ENCODE measurements at places on chromosomes 11 and 22.

DNA sequence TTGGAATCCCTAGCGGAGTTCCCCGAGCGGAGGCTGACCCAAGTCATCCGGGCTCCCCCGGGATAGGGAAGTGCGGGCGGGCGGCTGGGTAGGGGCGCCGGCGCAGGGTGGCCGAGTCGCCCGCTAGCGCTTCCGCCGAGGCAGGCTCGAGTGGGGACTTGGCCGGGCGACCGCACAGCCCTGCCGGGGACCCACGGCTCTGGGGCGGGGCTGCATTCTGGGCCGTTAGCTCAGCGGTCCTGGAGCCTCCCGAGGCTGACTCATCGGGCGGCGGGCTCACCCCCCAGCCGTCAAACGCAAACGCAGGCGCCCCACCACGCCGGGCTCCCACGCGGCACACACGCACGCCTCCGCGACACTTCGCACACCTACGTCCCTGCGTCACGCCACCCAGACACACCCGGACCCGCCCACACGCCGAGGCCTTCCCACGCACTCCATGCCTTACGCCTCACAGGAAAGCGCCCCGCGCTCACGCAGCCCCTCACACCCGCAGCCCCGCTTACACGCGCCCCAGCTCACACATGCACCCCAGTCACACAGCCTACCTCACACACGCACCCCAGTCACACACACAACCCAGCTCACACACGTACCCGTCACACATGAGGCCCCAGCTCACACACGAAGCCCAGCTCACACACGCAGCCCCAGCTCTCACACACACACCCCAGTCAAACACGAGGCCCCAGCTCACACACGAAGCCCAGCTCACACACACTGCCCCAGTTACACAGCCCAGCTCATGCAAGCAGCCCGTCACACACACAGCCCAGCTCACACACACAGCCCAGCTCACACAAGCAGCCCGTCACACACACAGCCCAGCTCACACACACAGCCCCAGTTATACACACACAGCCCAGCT lies 1.2 kb downstream of the PHLDB1 start:
- peak; percentile 52 for DNase-seq

- DNase-seq: no peak
Observed at GRCh38 chr11:105933695-105934094, 88.3 kb downstream of the MSANTD4 start.

GRCh38 chr22:44042249-44043218 lies 18.4 kb downstream of the PARVB start:
- no peak for DNase-seq

GRCh38 chr11:105611572-105612441 lies 1.9 kb downstream of the GRIA4 start:
- DNase-seq: no peak

- no peak for DNase-seq
Observed at GRCh38 chr22:49243965-49244364, 583.7 kb downstream of the BRD1 start.

- no peak for DNase-seq
Observed at GRCh38 chr22:25919452-25919851, 177.5 kb downstream of the MYO18B start.

DNA sequence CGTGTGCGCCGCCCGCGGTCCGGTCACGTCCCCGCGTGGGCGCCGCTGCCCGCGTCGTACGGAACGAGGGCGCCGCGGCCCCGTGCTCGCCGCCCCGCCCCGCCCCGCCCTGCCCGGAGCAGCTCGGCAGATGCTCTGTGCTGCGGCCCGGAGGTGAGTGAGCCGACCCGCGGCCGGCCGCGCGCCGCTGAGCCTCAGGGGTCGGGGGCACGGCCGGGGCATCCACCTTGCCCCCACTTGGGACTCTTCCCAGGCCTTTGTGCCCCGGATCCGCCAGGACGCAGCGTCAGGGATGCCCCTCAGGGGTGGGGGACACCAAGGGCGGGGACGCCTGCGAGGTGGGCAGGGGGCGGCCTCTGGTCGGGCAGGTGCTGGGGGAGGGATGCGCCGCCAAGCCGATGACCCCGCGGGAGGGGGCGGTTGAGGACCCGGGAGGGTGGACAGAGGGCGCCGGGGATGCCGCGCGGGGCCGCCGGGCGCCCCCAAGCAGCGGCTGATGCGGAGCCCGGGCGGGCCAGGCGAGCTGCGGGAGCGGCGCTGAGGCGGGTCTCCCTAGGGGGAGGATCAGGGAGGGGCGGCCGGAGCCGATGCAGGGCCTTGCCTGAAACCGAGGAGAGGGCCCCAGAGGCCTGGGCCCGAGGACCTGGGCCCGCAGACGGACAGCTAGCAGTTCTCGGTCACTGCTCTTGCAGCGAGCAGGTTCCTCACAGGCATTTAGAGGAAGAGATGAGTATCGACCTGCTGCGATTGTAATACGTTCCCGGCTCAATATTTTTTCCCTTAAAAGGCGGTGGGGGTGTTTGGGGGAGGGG lies at the start of gene GNAZ:
TSS of gene GNAZ (plus strand) at position 102 of the 812 bp plus-strand sequence. CDS start 25,177 bp downstream, outside the sequence.
- no peak for DNase-seq

GRCh38 chr11:35295751-35296150 lies 123.6 kb downstream of the SLC1A2 start:
- no peak for DNase-seq

GRCh38 chr22:43553451-43554258 lies 141.8 kb downstream of the MPPED1 start:
- no peak for DNase-seq

DNA sequence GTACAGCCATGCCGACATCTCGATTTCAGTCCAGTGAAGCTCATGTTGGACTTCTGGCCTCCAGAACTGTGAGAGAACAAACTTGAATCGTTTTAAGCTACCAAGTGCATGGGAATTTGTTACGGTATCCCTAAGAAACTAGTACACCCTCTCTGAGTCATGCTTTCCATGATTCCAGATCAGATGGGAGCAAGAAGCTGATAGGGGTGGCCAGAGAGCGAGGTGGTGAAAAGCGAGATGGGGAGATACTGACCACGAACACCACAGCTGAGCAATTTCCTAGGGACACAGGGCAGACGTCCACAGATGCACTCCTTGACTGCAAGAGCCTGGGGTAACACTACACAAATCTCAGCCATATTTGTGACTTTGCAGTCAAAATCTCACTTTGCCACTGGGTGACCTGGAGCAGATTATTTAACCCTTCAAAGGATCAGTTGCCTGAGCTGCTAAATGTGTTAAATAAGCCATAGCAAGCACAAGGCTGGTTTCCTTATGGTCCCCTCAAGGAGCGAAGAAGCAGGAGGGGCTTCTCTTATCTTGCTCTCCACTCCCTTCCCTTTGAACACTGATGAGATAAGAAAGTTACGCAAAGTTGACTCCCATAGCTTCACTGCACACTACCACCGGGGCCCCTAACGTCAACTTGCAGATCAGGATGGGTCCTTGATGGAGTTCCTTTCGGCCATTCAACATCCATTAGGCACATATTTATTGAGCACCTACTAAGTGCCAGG lies 22.6 kb upstream of the RCN1 start:
- no peak for DNase-seq

- DNase-seq: no peak
Observed at GRCh38 chr11:94837317-94837716, 69.2 kb downstream of the AMOTL1 start.

DNA sequence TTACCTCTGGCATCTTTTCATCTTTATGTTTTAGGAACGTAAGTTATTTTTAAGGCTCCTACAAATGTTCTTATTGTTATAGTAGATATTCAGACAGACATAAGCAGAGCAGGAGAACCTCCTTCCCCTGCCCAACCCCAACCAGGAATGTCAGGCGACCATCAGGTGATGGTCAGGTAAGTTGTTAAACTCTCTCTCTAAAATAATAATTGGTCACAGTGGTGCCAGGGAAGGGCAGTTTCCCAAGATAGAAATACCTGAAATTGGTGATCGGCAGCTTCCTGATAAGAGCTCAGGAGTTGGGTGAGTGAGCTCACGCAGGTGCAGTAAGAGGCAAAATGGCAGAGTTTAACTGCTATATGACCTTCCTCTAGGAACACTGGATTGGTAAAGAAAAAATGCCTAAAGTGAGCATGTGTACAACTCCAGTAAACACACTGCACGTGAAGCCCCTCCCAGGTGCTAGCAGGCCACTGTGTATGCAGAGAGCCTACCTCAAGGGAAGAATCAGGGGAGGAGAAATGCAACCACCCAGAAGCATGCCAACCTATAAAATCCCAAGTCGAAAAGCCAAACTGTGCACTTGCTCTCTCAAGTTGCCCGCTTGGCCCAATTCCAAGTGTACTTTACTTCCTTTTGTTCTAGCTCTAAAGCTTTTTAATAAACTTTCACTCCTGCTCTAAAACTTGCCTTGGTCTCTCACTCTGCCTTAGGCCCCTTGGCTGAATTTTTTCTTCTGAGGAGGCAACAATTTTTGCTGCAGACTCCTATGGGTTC lies 273.9 kb downstream of the SBF2 start:
- DNase-seq: no peak

GRCh38 chr11:88288560-88288959 lies 49.0 kb downstream of the CTSC start:
- no peak for DNase-seq

DNA sequence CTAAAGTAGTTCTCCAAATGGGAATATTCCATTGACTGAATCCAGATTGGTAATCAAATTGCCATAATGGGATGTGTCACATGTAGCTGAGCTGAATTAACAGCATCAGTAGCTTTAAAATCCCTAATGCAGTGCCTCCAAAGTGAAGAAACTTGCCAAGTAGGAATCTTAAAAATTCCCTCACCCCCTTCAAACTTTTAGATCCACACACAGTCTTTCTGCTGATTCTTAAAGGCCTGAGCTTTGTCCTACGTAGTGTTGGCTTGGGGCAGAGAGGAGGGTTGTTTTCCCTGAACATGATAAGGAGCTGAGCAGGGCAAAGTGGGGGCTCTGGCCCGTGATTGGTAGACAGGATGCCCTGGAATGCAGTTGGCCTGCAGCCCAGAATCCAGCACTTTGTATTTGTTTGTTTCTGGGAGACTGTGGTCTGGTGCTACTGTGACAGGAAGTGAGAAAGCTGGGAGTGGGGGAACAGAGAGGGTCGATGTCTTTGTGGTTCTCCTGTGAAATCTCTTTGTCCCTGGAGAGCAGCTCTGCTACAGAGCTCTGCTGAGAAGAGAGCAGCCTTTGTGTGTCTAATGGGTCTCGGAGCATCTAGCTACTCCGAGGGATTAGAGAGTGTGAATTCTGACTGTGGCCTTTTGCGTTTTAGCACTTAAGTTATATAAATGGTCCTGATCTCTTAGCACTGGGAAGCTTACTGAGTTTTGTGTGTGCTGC lies 16.9 kb downstream of the CTNND1 start:
- DNase-seq: no peak

DNA sequence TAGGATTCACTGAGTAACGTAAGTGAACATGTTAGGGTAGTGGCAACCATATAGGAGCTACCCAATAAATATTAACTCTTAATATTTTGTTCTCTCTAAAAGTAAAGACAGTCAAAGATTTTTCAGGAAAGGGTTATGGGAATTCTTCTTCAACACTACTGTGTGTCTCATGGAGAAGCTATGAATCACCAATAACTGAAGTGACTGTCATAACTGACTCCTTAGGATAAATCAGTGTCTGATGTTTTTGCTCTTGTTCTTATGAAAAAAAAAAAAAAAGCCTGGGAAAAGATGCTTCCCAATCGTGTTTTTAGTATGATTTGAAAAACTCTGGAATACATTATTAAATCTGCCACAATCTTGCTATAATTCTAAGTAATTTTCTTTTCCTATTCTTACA lies 111.2 kb upstream of the CEP126 start:
- DNase-seq: no peak

DNA sequence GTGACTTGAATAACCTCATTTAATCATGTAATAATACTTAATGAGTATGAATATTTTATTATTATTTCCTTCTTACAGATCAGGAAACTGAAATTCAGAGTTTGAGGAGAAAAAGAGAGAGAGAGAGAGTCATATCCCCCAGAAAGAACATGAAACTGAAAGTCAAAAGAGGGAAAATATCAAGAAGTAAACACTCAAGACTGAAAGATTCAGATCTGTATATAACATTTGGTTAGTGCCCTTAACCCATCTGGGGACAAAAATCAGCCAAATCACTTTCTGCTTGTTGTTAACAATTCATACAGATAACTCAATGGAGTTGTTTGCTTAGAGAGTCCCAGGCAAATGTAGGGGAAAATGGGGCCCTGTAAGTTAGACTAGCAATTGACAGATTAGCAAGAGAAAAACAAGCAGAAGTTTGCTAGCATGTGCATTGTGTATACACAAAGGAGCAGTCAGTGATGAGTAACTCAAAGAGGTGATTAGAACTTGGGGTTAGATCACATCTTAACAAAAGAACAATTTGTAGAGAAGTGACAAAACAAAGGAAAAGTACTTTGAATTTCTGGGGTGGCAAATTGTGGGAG lies 25.9 kb upstream of the MMP13 start:
- no peak for DNase-seq

DNA sequence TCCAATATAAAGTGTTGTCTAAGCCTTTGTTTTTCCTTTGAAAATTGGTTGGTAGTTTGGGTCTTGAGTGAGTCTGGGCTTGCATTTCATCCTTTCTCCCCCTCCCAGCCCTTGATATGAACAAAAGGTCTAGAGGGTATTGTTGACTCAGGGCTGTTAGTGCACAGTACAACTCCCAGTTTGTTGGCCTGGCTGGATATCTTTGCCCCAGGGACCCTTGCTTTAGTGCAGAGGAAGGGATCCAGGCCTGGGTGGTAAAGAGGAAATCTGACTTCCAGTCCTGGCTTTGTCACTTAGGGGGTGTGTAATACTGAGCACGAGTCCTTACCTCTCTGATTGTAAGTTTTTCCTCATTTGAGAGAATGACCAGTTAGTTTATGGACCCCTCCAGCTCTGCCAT lies 330.4 kb downstream of the TMEM135 start:
- DNase-seq: no peak

All from activated CD4-positive, alpha-beta T cell treated with anti-CD3 and anti-CD28 coated beads, Interleukin-2, amount 50 U/mL, for 24 hours (primary cell).